Vagina (tissue), 2 donors: ENCODE measurements at places on chromosomes 1 and 21.

DNA sequence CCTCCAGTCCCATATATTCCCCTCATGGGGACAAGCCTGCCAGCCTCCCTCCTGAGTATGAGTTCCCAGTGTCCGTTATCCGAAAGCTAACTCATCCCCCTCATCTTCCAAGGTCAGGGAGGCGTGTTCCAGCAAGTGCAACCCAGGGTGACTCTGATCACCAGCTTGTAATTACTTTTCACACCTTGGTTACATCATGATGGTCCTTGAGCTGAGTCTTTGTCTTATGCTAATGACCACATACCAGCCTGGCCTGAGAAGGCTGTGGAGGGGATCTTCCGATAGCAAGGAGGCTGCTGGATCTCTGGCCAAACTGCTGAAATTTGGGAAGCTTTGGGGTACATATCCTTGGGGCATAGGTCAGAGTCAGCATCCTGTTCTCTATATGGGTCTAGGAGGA lies 99.6 kb downstream of the DDX20 start:
- no peak for DNase-seq

GRCh38 chr1:2032737-2033136 lies 13.6 kb downstream of the GABRD start:
- no peak for DNase-seq

DNA sequence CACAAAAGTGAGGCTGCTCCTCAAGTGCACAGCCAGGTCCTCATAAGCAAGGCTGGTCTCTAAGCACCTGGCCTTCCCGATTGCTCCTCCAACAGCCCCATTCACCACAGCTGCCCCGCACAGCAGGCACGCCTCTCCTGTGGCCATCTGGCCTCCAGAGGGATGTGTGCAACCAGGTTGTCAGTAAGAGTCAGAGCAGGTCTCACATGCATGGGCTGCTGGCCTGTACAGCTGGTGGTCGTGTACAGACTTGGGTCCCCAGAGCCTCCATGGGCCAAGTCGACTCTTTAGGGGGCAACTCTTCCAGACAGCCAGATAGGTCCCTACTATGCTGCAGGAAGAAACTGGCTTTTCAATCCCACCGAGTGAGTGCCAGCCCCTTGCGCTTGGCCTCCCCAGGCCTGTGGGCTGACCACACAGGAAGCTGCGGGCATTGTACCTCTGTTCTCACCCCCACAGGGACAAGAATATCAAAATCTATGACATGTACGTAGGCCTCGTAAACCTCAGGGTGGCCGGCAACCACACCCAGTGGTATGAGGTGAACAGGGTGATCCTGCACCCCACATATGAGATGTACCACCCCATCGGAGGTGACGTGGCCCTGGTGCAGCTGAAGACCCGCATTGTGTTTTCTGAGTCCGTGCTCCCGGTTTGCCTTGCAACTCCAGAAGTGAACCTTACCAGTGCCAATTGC lies 1.4 kb downstream of the PRSS38 start:
- DNase-seq, result no peak

GRCh38 chr1:110283677-110284076 lies 55.5 kb upstream of the RBM15 start:
- DNase-seq, result peak; percentile 1

- peak; percentile 87 for DNase-seq
Measured at GRCh38 chr1:234963180-234963903, 165.3 kb downstream of the TOMM20 start.

- no peak for DNase-seq
Measured at GRCh38 chr1:8323706-8324105, 5.8 kb downstream of the SLC45A1 start.

GRCh38 chr1:170634293-170634692 lies 29.6 kb upstream of the PRRX1 start:
- DNase-seq, result no peak

- no peak for DNase-seq
Measured at GRCh38 chr1:230349020-230349393, 77.1 kb downstream of the PGBD5 start.

GRCh38 chr1:160887071-160887470 lies 2.1 kb upstream of the ITLN1 start:
- DNase-seq, result no peak

- no peak for DNase-seq
Measured at GRCh38 chr1:205714190-205714905, 34.0 kb upstream of the SLC45A3 start.
